Activated CD4-positive, alpha-beta T cell treated with anti-CD3 and anti-CD28 coated beads, Interleukin-2, amount 10 ng/mL, durations not matched to agents 7 days and 5 days (primary cell): ENCODE measurements at places on chromosomes 6 and 20. TPM values are rescaled to one million over a fixed set of nuclear protein-coding genes. Genes with fewer than 3 reads are reported as not detected.

- DNase-seq = no peak
Measured at GRCh38 chr20:17377231-17377630, 150.4 kb downstream of the PCSK2 start.

- DNase-seq = no peak
Measured at GRCh38 chr6:43739642-43740091, 30.3 kb upstream of the VEGFA start.

DNA sequence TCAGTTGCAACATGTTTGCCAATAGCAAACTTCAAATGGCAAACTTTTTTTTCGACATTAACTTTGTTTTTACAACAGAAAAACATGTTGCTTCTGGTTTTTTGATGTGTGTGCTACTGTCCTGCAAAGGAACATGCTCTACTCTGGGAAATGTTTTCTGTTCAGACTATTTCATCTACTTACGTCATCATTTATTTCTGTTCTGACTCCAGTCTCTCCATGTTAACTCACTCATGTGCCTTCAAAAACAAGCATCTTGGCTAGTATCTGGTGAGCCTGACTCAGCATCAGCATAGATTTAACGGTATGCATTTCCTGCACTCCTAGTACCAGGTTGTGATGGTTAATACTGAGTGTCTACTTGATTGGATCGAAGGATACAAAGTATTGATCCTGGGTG is 36.1 kb upstream of the MAP7 start:
- DNase-seq = no peak

GRCh38 chr6:40347571-40348011 is 239.6 kb downstream of the LRFN2 start:
- no peak for DNase-seq

DNA sequence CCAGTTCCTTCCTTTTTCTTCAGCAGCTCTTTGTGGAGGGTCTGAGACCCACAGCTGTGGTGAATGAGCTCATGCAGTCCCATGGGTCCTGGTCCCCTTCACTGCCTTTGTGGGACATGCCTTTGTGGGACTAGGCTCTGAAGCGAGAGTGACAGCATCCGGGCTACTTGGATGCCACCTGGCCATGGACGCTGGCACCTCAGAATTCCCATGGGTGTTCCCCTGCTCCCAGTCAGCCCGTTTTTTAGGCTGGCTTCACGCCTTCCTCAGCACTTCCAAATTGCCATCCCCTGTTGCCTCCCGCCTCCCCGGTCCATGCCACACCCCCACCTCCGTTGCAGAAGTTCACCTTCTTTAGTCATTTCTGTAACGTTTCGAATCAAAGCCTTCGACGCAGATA is 45.1 kb downstream of the RAMACL start:
- no peak for DNase-seq

DNA sequence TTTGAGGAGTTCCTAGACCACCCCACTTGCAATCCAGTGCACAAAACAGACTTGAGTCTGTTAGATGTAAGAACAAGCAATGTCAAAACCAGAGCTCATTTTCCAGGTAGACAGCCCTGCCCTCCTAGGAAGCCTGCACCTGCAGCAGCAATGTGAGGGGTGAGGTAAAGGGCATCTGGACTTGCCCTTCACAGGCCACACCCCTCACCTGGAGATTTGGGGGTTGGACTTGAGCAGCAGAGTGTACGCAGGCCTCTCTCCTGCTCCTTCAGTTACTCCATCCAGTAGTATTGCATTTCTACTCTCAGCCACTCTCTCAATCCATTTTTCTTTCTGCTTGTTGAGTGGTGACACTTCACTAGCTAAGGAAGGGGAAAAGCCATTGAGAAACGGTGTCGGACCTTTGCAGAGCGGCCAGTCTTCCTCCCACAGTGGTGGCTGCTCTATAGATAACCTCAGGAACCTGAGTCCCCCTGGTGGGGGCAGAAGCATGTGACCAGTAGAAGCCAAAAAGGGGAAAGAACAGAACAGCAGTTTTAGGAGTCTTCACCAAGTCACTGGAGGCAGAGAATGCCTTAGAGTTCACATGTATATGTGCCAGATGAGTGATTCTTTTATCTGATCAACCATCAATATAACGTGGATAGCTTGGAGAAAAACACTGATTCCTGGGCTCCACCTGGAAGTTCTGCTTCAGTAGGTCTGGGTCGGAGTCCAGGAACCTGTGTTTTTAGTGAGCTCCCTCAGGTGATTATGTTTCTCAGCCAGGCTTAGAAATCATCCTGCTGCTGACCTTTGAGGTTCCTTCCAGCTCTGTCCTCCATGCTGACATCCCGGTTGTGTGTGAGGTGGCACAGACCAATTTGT is 28.0 kb downstream of the ARFGEF2 start:
- no peak for DNase-seq

GRCh38 chr20:38049800-38050199 is 16.3 kb downstream of the RPRD1B start:
- no peak for DNase-seq

GRCh38 chr6:132814716-132815570 is 574 bp downstream of the RPS12 start:
- peak; percentile 31 for DNase-seq

- no peak for DNase-seq
Measured at GRCh38 chr20:60203451-60203850, 245.2 kb downstream of the CDH26 start.

DNA sequence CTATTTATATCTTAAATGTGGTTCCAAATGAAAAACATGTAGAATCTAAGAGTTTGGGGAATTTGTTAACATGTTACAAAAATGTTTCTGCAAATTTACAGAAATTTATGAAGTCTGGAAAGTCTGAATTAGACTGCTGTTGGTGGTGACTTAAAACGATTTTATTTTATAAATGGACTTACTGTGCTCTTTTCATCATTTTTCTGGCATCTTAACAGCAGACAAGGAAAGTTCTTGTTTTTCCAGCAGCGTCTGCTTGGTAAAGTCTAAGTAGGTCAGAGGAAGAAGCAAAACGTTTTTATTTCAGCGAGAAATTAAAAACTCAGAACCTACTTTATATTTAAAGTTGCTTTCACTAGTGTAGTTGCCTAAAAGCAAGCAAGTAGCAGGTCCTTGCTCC is 48.6 kb upstream of the COL9A1 start:
- no peak for DNase-seq

The ANGPT4 gene
- not detected for total RNA-seq

The TMEM14C gene
- 65.6 TPM for total RNA-seq

The LRP11 gene
- total RNA-seq = 6.5 TPM

The APCDD1L gene
- not detected for total RNA-seq

The NOX3 gene
- not detected for total RNA-seq

The ZNF165 gene
- total RNA-seq = 0.54 TPM

The PGBD1 gene
- 1.5 TPM for total RNA-seq

The PI3 gene
- total RNA-seq = not detected
